Activated CD4-positive, alpha-beta T cell treated with anti-CD3 and anti-CD28 coated beads, Interleukin-2, Interleukin-6, amounts not matched to agents 100 ng/mL and 50 ng/mL, durations not matched to agents 16 hours and 8 hours (primary cell): ENCODE measurements at places on chromosomes 7 and 10.
A peak's percentile ranks its signal among the peaks of the same experiment; 100 is the strongest.

- no peak for DNase-seq
Measured at GRCh38 chr7:67489881-67490280, 493.2 kb downstream of the TYW1 start.

- no peak for DNase-seq
Measured at GRCh38 chr10:44402465-44403195, 17.7 kb upstream of the CXCL12 start.

DNA sequence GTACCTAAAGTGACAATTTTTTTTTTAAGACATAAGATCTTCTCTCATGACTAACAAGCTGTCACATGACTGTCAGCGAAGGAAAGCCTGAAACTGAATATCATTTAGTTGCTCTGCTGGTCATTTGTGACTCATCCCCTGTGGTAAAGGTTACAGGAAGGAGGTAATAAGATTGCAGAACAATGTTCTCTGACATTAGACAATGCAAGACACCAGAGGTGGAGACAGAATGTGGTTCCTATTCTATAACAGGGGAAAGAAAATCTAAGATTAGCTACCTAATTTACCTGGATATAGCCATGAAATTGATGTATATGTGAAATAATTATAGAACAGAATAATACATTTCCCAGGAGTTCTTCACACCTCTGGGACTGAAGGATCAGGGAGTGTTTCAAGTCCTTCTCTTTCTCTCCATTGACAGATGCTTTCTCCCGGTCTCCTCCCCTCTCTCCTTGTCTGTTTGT lies 47.7 kb downstream of the LRGUK start:
- DNase-seq = peak; percentile 70

- DNase-seq = no peak
Measured at GRCh38 chr10:32937911-32938424, 20.1 kb downstream of the ITGB1 start.

- DNase-seq = no peak
Measured at GRCh38 chr7:293681-294439, 3.9 kb downstream of the FOXL3 start.

DNA sequence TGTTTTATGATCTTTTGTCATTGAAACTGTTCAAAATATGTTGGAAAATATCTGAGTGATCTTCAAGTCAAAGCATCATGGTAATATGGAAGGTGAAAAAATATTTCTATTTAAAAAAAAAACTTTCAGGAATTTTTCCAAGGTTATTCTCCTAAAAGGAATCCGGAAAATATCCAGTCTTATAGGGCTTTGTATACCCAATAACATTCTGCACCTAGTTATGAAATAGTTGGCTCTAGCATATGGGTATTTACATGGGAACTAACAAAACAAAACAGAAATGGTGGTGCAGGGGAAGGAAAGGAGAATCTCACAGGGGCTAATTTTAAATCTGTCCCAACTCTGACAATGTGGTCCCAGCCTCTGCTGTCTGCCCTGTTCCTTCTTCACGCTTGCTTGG lies 167.1 kb upstream of the RHEB start:
- DNase-seq = no peak

DNA sequence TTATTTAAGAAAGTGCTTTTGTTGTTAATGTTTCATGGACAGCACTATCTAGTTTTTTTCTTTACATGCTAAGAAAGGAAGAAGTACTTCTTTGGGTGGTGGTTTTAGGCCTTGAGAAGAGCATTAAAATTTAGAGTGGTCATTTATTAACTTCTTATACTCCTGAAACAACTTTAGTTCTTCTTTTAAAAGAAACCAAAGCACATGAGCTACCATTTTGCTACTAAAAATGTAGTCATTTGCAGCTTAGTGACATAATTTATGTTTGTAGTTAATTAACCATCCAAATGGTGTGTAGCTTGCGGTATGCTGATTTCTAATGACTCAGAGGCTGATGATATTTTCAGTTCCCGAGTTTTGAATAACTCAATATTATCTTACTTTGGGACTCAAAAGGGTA lies 207.5 kb downstream of the BBS9 start:
- no peak for DNase-seq

DNA sequence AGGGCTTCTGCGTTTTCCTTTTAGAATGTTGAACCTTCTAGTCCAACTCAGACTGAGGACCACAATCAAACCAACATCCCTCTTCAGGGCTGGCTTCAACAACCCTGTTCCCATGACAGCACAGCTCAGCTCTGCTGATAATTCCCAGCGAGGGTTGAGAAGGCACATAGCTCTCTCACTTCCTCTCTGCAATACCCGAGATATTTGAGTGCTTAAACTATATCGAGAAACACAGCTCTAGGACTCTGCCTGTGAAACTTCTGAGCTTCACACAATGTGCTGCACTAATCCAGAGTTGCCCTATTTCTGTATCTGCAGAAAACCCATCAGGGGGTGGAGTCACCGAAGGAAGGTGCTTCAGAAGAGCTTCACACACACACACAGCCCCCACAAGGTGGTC lies 1.6 kb upstream of the ADARB2 start:
- DNase-seq = no peak

GRCh38 chr10:12279281-12279680 lies 70.1 kb upstream of the CAMK1D start:
- DNase-seq = no peak

DNA sequence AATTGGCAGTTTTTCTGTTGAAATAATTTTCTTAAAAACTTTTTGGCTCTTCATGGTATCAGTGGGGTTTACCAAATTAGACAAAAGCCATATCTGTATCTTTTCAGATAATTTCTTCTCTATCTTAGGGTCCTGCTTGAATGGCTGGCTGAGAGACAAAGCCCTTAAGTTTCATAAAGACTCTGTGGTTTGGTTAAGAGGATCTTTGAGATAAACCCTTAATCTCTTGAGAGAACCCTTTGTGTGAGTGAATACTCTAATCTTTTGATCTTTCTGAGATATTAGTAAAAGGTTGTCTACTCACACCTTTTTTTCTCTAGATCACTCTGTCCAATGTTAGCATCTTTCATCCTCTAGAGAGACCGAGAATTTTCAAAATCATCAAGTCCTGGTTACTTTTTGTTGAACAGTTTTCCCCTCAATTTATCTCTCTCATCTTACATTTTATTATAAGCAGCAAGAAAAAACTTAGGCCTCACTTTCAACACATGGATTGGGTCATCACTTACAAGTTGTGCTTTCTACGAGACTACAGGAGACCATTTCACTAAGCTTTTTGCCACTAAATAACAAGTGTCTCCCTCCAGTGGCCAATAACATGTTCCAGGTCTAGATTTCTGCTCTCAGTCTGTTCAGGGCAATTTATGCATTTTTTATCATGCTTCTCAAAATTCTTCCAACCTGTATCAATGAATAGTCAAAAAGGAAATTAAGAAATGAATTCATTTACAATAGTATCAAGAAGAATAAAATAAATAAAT lies 28.4 kb downstream of the DNAJC9 start:
- DNase-seq = no peak

DNA sequence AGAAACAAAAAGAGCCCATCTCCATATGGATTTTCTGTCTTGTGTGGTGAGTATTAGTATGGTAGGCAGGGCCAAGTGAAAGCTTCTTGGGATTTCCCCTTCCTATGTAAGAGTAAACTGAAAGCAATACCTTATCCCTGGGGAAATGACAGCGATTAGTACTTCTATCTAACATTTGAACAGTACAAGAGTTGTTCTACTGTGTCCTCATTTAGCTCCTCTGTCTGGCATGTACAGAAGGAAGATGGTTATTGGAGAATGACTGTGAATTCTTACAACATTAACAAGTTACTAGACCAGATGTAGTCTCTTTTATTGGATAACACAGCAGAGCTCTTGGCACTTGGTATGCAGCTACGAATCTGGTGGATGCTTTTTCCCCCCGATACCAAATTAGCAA lies 17.9 kb upstream of the TRIL start:
- no peak for DNase-seq

DNA sequence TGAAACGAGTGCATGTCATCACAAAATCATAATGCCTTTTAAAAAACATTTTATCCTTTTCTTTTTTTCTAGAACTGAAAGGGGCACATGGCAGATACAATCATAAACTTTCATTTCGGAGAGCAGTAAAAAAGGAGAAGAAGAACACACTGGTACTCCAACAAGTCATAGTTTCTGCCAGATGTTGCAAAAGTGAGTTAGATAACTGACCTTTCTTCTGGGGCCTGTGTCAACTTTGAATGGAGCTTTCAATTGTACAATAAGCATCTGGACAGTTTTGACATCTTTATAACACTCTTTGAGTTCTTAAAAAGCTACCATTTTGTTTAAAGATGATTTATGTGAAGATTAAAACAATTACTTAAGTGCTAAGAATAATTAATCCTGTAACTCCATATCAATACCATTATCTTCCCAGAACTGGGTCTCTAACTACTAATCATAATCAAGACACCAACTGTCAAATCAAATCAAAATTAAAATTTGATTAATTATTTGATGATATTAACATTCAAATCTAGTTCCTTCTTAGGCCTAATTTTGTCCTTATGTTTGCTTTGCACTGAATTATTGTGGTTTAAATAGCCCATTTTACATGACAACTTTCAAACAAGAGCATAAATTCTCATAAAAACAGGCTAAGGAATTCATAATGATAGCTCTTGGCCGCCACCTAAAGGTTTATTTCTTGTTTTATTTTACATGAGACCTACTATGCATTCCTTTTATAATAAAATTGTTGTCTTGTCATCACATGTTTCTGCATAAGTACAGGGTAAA lies 19.5 kb upstream of the ITGB8 start:
- DNase-seq = peak; percentile 33

DNA sequence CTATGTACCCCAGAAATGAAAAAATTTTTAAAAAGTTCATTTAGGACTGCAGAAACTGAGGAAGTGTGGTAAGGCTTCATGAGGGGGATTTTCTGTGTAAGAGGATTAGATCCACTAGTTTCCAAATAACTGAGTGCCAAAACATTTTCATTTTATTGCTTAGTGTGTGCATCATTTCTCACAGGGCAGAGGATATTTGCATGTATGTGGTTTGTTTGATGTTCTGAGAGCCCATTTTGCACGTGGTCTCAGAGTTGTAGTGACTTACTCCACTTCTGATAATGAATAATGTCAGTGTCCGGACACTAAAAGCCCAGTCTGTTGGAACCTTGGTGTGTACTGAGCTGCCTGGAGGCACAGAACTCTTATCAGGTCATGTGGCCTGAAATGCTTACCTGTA lies 299.9 kb downstream of the AUTS2 start:
- DNase-seq = no peak

- DNase-seq = no peak
Measured at GRCh38 chr7:42338916-42339540, 102.0 kb upstream of the GLI3 start.

DNA sequence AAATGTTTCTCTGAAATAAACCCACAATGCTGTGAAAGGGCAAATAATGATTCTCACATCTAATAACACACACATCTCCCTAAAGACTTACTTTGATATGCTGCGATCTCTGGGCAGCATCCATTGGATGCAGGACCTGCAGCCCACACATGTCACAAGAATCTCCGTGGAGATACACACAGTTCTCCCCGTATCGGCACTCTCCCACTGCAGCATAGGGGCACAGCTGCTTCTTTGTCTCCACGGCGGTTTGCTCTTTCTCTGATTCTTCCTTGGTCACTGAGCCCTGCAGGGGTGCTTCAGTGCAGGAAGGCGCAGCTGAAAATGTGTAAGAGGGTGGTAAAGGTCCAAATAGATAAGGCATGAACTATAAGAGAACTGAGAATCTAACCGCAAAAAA lies 20.4 kb downstream of the MKRN1 start:
- DNase-seq = no peak

DNA sequence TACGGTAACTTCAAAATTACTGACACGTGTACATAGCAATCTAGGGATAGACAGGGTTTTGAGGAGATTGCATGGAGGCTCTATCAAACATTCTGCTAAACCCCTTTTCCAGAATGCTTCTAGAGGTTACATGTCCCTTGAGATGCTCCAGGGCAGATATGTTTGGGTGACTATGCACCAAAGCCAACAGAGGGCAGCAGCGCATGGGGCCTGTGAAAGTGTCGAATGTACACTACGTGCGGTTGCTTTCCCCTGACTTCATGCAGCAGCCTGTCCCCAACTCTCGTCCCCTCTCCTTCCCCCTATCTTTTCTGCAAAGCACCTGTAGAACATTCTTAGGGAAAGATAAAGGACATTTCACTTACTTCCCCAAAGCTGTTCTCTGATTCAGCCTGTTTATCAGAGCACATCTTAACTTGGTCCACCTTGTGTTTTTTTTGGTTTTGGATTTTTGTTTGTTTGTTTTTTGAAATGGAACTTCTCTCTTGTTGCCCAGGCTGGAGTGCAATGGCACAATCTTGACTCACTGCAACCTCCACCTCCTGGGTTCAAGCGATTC lies 90.2 kb downstream of the UBE3C start:
- peak; percentile 40 for DNase-seq

- DNase-seq = peak; percentile 28
Measured at GRCh38 chr7:66575398-66575797, 53.3 kb upstream of the KCTD7 start.

GRCh38 chr7:77427996-77428603 lies 12.0 kb upstream of the GSAP start:
- DNase-seq = peak; percentile 49

DNA sequence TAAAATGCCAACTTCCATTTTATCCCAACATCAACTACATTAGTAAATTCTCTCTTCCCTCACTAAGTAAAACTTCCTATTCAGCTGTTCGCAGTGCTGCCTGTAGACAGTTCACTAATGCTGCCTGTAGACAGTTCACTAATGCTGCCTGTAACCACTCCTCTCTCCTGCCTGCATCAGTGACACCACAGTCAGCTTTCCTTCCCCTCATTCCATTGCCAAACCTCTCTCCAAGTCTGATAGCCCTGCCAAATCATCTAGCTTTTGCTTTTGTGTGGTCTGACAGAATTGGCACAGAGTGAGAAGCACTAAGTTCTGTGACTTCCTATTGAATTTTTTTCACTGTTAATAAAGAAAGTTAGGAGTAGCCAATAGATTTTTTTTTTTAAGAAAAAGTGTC lies 43.0 kb upstream of the MACC1 start:
- DNase-seq = no peak

GRCh38 chr7:151240536-151240935 lies 8.0 kb downstream of the SMARCD3 start:
- no peak for DNase-seq

- no peak for DNase-seq
Measured at GRCh38 chr7:130227883-130228575, 20.4 kb downstream of the SSMEM1 start.

DNA sequence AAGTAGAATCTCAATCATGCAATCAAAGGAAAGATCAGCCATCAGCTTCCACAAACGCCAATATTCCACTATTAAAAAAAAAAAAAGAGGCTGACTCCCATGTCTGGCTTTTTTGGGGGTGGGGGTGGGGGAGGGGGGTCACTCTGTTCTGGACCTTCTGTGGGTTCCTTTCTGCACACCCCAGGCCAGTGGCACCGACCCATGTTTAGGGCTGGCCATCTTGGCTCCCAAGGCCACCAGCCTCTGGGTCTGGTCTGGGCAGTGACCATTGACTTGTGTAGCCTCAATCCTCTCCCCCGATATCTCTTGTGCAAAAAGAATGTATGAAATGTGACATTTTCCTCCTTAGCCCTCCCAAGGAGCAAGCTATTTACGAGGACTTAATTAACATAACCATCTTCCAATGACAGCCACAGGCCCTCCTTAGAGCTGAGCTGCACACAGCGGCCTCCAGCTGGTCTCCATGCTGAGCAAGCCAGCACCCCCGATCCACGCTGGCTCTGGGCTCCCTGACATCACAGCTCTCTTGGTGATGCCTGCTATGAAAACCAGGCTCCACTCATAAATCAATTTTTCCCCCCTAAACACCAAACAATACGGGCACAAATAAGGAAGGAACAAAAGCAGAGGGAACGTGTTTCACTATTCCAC lies 100.1 kb downstream of the ZRANB1 start:
- no peak for DNase-seq
